ENCODE measurements at places on chromosomes 12 and 14. TPM values are rescaled to one million over a fixed set of nuclear protein-coding genes. Genes with fewer than 3 reads are reported as not detected.

KRT7 gene
- total RNA-seq: 768 TPM

SSPN gene
- 1.6 TPM for total RNA-seq

CMKLR1 gene
- total RNA-seq: not detected

SLC4A8 gene
- total RNA-seq: 1.1 TPM

GLS2 gene
- 2.9 TPM for total RNA-seq

RND1 gene
- total RNA-seq: 8.9 TPM

HOXC5 gene
- 0.80 TPM for total RNA-seq

BDKRB1 gene
- total RNA-seq: 0.40 TPM

TTC8 gene
- 10.8 TPM for total RNA-seq

SYNDIG1L gene
- total RNA-seq: not detected

RECQL gene
- 32.5 TPM for total RNA-seq

LRFN5 gene
- total RNA-seq: 1.4 TPM

MGP gene
- 9.3 TPM for total RNA-seq

PARPBP gene
- 8.2 TPM for total RNA-seq

SDR9C7 gene
- total RNA-seq: not detected
